ENCODE measurements at places on chromosomes 4 and X.
A peak's percentile ranks its signal among the peaks of the same experiment; 100 is the strongest.

DNA sequence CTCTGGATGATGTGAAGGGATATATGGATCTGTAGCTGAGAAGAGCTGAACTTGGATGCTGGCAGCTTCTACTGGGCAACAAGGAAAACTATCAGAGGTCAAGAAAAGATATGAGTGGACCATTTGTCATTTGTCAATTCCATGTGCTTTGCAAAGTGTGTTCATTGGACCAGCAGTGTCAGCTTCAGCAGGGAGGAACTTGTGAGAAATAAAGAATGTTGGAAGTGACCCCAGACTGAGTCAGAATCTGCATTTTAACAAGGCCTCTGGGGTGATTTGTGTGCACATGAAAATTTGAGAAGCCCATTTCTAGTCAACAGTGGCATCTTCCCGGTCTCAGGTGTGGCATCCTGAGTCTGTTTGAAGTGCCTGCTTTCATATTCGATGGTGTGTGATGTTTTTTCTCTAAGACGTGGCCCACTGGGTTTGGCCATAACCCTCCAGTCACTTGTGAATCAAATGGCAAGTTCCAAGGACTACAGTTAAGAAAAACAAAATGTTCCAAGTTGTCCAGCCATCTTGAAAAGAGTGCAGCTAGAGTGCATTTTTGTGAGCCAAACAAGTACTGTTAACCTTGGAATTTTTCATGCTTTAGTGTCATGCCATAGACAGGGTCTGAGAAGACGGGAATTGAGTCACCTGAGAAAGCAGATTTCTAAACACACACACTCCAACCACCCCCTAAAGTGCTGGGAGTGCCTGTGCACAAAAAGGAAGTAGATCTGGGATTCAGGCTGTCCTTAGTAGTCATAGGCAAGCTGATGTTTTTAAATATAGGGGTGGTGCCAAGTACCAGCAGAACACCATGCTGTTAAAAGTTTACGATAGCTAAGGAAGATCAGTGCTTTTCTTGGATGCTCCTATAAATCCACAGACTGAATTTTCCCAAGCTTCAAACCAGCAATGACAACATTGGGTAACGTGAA lies 26.4 kb downstream of the GPM6B start:
- no peak for DNase-seq

DNA sequence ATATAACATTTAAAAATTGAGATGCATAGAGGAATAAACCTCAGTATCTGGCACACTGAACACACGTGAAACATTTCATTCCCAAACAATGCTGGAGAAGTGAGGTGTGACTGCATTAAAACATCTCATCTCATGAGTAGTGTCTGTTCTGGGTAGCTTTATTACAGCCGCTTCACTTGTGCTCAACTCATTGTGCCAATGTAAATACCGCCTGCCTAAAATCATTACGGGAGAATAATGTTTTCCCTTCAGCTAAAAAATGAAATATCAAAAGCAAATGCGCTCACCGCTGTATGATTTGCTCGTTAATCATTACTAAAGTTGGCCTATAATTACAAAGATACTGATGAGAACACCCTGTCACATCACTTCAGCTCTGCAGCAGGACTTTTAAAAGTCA lies 110.2 kb upstream of the PRPS2 start:
- no peak for DNase-seq

DNA sequence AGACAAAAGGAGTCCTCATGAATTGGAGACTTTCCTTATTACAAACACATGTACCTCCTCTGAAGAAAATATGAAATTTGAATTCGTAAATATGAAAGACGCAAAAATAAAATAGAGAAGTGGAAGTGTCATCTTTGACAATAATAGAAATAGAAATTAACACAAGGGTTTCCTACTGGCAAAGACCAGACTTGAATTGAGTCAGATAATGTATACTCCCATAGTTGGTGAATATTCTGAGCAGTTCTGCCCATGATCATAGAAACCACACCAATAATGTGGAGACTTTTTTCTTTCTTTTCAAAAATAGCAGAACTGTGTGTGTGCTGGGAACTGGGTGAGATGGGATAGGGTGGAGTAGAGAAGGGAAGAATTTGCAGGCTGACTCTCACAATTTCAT lies 277.7 kb upstream of the TET2 start:
- peak; percentile 37 for DNase-seq

DNA sequence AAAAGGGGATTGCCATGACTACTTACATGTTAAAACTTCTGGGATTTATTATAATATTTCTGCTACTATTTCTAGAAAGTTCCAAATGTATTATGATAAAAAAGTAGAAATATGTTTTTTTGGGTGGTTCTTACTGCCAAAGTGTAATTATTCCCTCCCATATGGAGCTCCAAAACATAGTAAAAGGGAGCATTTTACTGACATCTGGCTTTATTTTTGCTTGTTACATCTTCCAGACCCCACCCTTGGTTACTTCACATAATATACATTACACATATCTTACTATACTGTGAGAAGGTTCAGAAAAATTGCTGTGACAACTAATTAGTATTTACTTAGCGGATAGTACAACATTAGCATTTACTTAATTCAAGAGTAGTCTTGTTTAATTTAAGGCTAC lies 205.1 kb upstream of the TLL1 start:
- DNase-seq = no peak

- DNase-seq = no peak
Observed at GRCh38 chr4:179007755-179008154, 1565.5 kb upstream of the AGA start.

DNA sequence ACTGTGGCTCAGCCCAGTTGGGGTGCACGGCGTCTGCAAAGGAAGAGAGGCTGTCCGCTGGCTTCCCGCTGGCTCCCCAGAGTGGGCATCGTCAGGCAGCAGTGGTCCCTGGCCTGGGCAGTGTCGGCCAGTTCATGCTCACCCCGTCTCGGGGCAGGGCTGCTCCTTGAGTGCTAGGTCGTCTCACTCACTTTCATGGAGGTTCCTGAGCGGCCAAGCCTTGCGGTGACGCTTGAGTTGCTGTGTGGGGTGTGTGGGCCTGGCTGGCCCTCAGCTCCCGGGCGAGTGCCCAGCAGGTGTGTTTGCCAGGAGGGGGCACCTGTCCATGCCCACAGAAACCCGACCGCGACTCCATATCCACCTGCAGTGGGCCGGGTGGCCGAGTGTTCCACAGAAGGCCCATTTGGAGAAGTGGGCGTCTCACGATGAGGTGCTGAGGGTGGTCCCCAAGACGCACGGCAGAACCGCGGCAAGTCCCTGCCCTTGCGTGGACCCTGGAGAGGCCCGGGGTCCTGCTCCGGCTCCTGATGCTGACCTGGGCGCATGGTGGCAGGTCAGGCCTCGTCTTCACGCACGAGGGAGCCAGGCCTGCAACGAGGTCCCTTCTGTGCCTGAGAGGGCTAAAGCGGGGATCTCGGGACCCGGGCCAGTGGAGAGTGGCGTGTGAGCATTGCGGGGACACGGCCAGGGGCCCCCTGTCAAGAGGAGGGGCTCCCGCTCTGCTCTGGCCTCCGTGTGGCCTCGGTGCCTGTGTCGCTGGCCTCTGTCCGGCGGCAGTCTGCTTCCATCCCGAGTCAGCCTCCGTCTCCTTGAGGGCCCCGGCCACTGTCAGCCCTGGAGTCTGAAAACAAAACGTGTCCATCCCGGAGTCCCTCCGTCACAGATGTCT lies 18.5 kb upstream of the UVSSA start:
- DNase-seq = no peak

DNA sequence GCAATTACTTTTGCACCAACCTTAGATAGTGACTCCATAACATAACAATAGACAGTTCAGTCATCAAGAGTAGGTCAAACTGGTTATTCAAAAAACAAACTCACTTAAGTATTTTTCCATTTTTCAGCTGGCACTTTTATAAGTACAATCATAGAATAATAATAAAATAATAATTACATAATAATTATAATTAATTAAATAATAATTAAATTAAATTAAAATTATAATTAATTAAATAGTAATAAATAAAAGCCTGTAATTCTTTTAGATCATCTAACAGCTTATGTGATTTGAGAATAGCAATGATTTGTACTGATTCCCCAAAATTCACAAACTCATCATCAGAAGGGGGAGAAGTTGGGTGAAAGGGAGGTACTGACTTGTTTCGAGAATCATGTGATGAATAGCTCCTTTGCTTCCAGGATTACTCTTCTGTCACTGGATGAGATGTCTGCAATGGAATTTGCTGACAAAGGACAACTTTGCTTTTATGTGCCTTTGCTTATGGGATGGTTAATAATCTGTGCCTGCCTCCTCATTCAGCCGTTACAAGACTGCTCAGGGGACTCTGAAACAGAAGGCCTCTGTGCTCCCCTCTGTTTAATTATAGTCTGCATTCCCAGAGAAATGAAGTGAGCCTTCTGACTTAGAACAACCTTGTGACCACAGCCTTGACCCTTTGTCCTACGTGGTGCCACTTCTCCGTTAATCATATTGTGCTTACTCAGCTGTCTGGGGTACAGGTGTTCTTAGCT lies 104.8 kb upstream of the ENPEP start:
- no peak for DNase-seq

DNA sequence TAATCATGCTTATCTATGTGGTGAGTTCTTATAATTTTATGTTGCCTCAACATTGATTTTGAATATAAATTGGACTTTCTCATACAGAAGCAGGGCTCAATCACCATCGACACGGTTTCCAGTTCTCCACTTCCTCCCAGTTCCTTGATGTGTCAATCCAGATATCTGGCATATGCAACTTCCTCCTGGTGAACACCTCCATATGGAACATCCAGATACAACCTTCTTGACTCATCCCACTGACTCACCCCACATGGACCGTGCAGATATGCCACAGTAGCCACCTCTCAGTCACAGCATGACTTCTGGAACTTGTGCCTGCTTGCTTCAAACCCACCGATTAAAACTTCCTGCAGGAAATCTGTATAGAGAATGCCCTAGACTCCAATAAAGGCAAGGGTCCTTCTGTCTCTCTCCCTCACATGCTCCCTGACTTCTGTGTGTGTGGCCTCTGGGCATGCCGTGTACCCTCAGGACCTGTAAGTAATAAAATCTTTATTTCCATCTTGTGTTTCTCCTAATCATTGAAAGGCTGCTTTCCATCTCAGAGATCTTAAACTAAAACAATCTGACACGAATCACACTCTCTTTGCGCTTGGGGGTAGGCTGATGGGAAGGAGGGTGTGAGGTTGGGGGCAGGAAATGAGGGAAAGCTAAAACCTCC lies 67.0 kb downstream of the HTRA3 start:
- no peak for DNase-seq

DNA sequence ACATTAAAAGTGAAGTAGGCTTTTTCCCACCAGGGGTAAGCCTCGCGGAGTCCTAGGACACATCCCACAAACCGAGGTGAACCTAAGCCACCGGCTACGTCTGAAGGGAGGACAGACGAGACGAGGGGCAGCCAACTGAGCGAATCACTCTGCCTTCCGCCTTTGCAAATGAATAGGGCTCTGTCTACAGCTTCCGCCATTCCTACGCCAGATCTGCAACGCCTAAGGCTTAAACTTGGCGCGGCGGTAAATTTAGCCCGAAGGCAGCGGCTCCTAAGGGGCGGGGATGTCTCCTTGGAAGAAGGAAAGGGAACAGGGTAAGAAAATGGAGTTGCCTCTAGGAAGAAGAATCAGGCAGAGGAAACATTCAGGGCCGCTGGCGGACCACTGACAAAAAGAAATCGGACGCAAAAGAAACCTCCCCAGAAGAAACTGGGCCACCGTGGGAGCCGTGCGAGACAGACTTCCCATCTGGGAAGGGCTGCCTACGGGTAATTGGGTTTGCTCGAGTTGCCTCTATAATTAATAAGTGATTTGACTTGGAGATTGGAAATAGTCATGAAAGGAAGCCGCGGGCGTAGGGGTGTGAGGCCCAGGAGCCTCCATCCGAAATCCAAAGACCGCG lies 90.5 kb downstream of the BCOR start:
- DNase-seq = no peak

DNA sequence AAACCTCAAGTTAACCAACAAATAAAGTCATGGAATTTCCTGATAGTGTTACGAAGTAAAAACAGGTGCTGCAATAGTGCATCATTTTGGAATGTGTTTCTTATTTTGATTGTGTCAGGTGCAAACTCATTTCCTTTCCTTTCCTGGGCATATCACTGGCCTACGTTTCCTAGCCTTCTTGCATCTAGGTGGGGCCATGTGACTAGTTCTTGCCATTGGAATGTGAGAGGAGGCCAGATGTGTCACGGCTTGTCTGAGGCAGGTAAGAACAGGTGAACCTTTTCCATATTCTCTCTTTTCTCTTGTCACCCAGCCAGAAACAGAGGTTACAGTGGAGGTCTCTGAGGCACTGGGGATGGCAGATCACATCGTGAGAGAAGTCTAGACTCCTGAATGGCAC lies 868.0 kb downstream of the RPA4 start:
- DNase-seq = no peak

DNA sequence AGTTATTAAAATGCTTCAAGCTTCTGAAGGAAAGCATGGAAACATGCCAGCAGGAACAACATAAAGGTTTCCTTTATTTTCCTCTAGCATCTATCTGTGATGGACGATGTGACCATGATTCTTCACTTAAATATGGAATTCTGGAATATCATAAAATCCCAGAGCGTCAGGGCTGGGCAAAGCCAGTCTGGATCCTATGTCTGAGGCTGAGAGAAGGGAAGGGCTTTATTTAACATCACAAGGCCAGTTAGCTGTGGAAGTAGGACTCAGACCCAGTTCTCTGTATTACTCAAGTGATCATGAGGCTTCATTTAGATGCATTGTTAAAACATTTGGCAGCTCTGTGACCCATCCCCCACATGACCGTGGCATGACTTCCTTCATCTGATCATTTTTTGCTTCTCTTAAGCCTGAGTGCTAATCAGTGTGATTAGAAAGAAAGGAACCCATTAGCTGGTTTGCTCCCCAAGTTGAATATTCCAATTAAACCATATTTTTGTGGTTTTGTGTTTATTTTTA lies 40.9 kb upstream of the EOLA2 start:
- no peak for DNase-seq

DNA sequence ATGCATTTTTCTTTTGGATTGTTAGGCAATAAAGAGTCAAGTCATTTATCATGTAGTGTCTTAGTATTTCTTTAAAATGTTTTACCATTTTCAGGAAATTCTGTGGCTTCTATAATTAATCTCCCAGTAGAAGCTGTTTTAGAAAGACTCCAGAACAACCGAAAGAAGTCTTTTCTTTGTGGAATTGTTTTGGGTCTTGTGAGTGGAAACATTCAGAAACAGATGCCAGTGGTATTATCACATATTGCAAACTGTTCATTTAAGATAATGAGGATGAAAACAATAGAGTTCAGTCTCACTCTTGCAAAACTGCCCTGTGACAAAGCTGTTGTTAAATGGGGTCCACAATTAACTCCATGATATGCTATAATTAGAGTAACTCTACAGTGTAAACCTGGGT lies 211.2 kb upstream of the KIT start:
- DNase-seq = no peak

DNA sequence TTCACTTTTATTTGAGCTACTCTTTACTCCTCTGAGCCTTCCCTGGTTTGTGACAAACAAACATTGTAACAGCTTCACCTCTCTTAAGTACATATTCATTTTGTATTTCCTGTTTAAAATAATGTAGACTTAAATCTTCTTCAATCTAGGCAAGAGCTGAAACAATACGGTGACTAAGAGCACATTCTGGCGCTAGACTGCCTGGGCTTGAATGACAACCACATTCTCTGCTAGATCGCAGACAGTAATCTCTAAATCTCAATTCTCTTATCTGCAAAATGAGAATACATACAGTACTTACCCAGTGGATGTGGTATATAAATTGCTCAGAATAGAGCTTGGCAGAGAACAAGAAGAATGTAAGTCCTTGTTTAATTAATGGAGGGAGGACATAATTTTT lies 144.8 kb downstream of the ARAP2 start:
- no peak for DNase-seq
